ENCODE measurements at places on chromosomes 7 and 10.

DNA sequence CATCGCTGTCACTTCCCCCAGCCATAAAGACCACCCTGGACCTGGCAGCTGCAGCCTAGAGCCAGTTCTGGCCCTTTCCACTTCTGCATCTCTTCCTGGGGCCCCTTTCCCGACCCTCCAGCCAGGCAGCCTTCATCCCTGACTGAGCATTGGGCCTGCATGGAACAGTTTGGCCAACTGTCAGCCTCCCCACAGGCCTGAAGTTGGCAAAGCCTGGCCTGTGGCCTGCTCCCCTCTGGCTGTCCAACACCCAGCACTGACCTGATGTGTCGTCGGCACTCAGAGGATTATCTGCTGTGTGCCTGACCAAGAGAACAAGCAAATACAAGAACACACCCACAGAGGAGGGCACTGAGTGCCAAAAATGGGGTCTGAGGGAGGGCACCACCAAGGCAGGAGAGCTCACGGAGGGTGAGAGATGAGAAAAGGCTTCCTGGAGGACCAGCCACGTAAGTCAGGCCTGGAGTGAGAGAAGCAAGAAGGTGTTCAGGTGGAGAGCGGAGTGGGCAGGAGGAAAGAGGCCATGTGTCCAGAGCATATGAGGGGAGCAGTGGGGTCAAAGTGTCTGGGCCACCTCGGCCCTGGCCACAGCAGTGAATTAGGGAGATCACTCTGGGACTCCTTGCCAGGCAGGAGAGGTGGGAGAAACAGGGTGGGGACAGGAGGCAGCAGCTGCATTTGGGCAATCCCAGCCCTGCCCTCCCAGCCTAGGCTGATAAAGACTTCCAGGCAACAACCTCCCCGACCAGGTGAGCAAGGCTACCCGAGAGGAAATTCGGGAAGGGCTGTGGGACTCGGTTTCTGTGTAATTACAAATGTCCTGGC lies 4.5 kb downstream of the GPRIN2 start:
- peak; percentile 25 for DNase-seq

DNA sequence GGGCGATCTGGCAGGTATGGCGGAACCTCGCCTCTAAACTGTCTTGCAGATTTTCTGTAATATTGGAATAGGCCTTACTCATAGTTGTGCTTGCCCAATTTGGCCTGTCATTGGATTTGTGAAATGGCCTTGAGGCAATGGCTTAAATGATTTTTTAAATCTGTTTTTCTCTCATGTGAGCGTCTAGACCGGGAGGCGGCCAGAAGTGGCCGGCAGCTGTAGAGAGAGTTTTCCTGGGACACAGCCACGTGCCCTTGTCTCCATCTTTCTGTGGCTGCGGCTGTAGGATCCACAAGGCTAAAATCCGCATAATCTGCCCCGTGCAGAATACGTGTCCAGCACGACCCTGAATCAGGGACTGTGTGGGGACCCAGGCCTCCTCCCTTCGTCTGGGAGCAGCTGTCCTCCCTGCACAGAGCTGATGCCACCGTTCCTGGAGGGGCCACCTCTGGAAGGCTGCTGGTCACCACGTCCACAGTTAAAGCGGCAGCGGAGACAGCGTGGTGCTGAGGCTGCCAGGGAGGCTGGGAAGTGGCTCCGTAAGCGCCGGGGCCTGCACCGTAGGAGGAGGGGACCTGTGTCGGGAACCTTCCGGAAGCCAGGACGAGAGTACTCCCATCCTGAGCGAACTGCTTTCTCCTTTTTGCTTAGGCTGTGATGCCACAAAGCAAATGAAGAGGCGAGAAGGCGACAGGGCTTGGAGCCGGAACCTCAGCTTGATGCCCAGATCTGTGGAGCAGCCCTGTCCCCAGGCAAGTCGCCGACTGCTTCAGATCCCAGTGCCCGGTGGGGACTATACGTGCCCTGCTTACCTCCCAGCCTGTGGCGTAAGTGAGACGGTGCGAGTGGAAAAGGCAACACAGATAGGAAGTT lies 99.8 kb downstream of the DYNC2I1 start:
- no peak for DNase-seq

DNA sequence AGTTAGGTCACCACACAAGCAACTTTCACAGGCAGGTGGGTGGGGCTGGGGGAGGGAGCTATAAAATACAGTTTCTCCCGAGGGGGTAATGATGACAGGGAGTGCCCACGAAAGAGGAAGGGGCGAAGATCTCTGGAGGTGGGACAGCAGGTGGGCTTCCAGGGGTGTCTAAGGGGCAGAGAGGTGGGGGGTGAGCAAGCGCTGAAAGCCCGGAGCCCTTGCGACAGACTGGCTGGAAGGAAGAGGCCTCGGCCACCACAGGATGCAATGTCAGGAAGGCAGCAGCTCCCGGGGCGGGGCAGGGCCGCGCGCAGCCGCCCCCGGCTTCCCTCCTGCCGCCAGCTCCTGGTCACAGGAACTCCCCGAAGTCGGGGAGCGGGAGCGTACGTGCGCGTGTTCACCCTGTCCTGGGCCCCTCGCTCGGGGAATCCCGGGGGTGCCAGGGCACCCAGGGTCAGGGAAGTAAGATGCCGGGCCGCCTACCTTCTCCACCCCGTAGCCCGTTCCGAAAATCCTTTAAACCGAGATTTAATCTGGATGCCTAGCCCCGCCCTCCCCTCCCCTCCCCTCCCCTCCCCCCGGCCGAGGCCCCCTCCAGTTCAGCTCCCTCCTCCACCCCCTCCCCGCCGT lies 105.2 kb upstream of the PPIF start:
- peak; percentile 62 for DNase-seq

- no peak for DNase-seq
Observed at GRCh38 chr7:1386623-1387220, 72.5 kb downstream of the MICALL2 start.

DNA sequence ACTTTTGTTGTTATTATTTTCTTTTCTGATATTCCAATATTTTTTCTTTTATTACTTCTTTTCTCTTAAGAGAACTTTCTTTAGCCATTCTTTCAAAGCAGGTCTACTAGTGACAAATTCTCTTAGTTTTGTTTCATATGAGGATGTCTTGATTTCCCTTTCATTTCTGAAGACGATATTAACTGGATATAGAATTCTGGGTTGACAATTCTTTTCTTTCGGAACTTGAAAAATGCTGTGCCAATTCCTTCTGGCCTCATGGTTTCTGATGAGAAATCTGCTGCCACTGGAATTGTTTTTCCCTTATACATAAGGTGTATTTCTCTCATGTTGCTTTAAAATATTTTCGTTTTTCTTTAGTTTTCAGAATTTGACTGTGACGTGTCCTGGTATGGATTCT lies 97.0 kb upstream of the KIF5B start:
- no peak for DNase-seq
